ENCODE measurements at places on chromosomes 5 and 9.

GRCh38 chr9:77935211-77935610 lies 96.4 kb downstream of the GNAQ start:
- DNase-seq: no peak

DNA sequence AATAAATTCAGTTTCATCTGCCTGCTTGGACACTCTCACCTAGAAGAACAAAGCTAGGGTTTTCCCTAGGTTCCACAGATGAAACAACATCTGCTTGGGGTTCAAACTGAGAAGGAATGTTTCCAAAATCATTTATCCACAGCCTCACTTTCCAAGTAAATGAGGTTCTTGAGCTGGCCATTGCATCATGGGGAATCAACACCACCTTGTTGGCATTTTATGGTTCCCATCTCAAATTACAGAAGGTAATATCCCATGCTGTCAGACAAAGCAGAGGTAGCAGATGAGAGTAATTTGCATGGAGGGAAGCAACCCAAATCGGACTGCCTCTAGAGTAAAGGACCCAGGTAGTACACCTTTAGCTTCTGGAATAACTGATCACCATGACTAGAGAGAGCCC lies 10.5 kb upstream of the NR4A3 start:
- no peak for DNase-seq

DNA sequence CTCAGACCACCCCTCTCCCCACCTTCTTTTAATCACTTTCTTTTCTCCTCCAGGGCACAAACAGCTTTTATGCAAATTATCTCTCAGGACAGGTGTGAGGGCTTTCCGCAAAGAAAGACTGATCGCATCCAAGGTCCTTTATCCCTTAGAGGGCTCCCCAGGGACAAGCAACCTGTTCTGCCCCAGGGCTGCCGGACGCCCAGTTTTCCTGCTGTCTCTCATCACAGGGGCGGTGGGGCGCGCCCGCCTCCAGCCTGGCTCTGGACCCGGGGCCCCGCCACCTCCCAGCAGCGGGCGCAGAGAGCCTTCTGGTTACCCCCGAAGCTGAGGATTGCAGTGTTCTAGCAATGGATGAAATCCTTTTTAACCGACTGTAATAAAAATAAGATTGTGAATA lies 266.1 kb downstream of the CWC27 start:
- no peak for DNase-seq

DNA sequence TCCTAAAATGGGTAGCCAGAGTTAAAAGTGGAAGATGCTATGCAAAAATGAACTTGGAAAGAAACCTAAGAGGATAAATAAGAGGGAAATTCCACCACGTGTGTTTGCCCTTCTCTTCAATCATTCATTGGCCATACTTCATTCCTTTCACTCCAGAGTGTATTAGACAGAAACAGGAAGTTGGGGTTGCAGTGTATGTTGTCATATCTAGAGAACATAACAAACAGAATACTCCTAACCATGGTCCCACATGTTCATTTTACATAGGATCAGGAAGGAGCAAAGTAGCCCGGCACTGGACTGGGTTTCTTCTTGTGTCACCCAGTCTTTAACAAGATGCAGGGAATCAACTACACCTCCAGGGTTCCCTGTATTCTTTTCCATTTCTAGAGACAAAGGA lies 7.6 kb upstream of the GPBP1 start:
- no peak for DNase-seq

GRCh38 chr9:71681708-71682272 lies 86.5 kb downstream of the CEMIP2 start:
- peak; percentile 53 for DNase-seq

DNA sequence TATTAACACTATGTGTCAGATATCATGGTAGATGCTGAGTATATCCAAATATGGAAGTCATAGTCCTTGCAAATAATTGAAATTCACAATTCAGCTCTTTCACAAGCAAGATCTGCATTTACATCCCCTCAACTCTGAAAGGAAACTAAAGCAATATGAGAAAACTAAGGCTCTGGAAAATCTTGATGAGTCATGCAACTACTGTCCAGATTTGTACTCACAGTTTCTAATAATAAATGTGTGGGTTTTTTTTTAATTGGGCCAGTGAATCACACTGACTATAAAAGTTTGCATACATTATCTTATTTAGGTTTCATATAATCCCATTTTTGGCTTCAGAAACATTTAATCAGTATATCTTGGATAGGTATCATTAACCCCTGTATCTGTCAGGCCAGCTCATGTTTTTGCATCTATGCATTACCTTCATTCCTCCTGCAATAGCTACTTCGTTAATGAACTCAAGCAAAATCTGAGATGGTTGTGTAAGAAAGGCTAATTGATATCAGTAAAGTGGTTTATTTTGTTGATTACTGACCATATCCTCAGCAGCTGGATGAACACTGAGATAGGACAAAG lies 58.7 kb upstream of the PRR16 start:
- peak; percentile 85 for DNase-seq

Data from fibroblast of gingiva (primary cell).